ENCODE measurements at places on chromosomes 2 and 18.

- no peak for DNase-seq
Measured at GRCh38 chr18:27750014-27750413, 426.9 kb downstream of the CDH2 start.

GRCh38 chr18:36460324-36460850, 162.9 kb downstream of the FHOD3 start:
- no peak for DNase-seq

DNA sequence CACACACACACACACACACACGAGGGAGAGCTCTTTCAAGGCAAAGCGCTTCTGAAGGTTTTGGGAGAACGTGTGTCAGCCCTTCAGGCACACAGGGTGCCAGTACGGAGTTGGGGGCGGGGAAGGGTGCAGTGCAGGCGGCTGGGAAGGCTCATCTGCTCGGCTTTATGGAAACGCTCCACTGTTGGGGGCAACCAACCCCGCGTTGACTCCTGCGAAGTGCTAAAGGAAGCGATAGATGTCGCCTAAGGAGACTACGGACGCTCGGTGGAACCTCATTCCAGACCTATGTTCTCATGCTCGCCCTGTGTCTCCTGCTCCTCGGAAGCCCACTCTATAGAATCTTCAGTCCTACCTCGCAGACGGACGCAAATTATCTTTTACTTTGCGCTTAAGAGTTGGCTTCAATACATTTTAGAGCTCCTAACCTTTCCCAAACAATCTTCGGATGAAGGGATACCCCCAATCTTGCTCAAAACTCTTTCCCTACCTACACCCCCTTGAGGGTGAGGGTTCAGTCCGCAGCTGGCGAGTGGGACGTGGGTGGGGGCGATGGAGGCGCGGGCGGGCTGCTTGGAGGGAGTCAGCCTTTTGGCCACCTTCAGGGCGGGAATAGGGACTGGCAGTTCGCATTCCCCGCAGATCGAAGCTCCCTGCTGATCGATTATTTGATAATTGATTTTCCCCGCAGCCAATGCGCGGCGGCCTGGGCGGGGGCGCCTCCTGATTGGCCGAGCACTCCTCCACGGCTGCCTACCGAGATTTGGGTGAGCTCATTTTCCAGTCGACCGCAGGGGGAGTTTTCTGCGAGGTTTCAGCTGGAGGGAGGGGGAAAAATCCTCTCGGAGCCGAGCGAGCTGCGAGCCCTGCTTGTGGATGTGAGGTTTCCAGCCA, 1.9 kb upstream of the MEIS1 start:
- no peak for DNase-seq

- no peak for DNase-seq
Measured at GRCh38 chr2:60643747-60644146, 90.3 kb upstream of the BCL11A start.

DNA sequence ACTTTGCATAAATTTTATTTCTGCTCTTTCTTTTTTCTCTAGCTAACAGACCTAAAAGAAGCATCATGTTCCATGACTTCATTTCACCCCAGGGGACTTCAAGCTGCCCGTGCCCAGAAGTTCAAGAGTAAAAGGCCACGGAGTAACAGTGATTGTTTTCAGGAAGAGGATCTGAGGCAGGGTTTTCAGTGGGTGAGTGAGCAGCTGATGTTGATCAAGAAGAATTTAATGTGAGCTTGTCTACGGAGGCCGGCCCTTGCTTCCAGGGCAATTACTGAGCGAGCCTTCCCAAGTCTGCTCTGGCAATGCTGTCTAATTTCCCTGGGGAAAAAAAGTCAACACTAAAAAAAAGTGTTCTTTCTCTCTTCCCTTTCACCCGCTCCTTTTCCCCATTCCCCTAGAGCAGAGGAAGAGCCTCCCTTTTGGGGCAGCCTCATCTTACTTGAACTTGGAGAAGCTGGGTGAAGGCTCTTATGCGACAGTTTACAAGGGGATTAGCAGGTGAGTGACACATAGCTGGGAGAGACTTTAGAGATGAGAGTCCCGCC, 1.2 kb downstream of the CDK15 start:
- DNase-seq: no peak

DNA sequence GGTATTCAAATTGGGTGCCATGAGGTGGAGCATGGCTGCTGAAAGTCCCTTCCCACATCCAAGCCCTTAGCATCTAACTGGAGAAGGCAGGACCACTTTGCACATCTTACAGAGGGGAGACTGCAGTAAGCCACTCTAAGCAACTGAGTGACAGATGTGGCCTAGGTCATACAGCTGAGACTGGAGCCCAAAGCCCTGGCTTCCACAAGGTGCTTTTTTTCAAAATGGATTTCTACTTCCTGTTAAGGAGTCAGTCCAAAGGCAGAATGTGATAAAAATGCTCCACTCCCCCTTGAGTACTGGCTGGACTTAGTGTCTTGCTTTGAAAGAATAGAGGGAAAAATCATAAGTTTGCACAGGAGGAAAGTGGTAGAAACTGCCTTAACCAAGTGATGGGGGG, 424.0 kb upstream of the SPRED2 start:
- no peak for DNase-seq

DNA sequence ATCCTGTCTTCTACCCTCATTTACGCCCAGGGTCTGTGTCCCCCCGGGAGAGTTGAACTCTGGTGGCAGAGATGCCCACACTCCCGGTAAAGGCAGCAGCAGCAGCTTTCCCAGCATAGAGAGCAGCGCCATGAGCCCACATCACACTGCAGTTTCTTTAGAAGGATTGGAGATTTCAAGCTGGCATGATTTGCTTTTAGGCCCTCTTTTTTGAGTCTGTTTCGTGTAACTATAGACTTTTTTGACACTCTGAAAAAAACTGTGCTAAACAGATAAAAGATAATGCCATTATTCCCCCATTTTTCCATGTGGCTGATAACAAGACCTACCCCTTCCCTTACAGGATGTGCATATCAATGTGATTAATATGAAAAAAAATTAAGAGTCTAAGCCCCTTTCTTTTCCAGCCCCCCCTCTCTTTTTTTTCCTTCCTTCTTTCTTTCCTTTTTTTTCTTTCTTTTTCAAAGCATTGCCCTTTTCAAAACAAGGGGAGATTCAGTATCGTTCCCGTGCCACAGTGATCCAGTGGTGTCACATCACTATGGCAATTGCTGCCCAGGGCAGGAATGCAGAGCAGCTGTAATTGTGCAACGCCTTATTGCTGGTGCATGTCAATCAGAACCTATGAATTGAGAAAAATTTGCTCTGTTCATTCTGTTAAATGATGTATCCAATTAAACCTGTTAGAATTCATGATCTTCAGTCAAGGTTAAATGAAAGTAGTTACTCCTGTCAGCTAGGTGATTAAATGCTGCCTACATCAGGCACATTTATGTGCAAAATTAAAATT, 104.5 kb downstream of the CDCA7 start:
- no peak for DNase-seq

- DNase-seq: no peak
Measured at GRCh38 chr18:70044632-70045031, 97.0 kb upstream of the CD226 start.

- no peak for DNase-seq
Measured at GRCh38 chr18:74775239-74775638, 177.6 kb downstream of the ZNF407 start.

DNA sequence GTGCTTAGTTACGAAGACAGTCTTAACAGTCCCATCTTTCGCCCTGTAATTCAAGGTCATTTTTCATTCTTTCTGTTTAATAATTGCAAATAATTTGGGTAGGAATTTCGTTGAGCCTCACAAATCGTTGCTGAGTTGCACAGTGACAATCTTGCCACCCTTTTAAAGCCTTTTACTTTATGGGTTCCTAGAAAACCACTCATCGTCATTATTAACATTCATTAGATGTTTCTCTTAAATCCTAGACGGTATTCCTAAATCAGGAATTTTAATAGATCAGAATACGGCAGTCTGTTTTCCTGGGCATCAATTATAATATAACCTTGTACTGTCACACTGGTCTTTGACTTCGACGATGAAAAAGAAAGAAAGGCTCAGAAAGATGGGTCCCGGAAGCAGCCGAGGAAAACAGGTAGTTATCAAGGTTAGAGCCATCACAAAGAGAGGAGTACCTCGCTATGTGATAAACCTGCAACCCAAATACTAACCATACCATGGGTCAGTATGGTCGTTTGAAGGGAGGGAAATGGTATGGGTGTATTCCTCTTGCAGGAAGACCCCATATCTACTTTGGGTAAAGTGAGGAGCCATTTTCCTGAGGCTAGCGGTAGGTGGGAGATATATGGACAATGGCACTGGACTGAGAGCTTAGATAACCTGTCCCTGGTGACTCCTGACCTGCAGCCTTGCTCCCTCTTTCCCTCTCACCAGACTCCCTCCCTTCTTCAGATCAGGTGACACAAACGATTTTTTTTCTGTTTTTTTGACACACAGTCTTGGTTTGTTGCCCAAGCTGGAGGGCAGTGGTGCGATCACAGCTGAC, 981 bp upstream of the SF3B1 start:
- DNase-seq: no peak

Data from activated T-helper 1 cell treated with anti-CD3 and anti-CD28 coated beads, Interleukin-2, amount 50 U/mL, for 16 hours (primary cell).